ENCODE measurements at places on chromosomes 16 and 17.
A peak's percentile ranks its signal among the peaks of the same experiment; 100 is the strongest.

GRCh38 chr16:86748652-86749051, 170.3 kb downstream of the FOXL1 start:
- DNase-seq: no peak

DNA sequence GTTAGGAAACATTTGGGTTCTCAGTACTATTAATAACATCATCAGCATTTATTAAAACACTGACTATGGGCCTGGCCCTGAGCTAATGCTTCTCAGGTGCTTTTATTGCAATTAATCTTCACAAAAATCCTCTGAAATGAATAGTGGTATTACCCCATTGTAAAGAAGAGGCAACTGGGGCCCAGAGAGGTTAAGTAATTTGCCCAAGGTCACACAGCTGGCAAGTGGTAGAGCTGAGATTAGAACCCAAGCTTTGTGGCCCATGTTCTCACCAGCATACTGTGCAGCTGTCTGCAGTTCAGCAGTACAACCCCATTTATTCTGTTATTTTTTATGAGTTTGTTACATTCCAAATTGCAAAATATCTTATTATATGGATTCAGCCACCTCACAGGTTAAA, 82.3 kb downstream of the TBC1D16 start:
- DNase-seq: no peak

DNA sequence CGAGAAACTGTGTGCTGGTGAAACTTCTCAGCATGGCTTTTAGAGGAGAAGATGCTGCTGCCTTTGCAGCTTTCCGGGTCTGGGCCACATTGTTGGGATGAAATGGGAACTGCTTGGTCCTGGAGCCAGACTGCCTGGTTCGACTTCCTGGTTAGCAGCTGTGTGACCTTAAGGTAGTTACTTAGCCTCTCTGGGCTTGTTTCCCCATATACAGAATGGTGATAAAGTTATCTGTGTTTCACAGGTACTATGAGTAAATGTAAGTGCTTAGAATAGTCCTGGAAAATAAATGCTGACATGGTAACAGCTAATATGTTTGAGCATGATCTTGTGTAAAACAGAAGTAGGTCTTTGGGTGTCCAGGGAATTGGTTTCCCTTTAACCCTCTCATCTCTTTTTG, 26.3 kb downstream of the AKAP1 start:
- DNase-seq: no peak

DNA sequence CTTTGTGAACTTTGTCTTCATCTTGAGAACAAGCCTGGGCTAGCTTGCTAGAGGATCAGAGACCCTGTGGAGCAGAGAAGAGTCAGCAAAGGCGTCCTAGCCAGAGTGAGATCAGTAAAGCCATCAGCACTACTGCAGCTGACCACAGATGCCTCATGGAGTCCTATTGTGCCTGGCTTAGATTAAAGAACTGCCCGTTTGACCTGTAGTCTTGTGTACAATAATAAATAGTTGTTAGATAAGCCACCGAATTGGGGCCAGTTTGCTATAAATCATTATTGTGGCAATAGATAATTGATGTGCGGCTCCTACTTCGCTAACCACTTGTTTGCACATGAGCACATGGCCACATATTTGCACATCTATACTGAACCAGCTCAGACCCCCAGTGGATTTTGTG, 103.0 kb downstream of the CYLD start:
- no peak for DNase-seq

DNA sequence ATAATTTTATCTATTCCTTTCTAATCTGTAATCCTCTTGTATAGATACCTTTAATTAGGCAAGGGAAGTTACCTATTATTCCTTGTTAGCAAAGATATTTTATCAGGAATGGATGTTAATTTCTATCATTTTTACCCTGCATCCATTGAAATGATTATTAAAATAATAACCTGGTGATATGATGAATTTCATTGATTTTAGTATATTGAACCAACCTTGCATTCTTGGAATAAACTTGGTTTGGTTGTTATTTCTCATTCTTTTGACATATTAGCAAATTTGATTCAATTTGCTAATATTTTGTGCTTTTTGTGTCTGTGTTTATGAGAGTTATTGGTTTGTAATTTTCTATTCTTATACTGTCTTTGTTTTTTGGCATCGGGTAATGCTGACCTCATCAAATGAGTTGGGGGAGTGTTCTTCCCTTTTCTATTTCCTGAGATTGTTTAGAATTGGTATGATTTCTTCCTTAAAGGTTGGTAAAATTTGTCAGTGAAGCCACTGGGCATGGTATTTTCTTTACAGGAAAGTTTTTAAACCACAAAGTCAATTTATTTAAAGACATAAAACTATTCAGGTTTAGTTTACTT, 250.4 kb upstream of the PMFBP1 start:
- no peak for DNase-seq

GRCh38 chr16:20321671-20322070, 5.6 kb downstream of the GP2 start:
- DNase-seq: no peak

DNA sequence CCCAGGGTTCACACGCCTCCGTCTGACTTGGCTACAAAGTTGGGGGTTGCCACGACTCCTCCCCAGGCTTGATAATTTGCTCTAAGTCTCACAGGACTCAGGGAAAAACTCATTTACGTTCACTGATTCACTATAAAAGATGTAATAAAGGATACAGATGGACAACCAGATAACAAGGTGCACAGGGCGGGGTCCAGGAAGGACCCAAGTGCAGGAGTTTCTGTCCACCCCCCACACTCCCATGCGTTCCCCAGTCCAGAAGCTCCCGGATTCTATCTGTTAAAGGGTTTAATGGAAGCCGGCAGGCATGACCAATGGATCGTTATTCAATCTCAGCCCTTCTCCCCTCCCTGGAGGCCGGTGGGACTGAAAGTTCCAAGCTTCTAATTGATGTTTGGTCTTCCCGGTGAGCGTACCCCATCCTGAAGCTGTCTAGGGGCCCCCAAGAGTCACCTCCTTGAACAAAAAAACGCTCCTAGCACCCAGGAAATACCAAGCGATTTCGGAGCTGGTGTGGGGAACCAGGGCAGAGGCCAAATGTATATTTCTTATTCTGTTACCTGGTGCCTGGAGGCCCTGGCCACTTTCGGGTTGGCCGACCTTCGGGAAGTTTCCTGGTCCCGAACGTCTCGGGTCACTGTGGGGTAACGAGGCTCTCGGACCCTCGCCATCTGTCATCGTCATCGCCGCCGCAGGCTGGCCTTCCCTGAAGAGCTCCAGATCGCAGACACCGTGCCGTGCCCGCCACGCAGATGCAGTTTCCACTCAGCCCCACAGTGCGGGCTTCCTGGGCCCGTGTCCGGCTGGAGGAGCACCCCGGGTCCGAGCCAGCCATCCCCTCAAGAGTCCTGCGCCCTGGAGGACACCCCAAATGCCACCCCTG, 13.5 kb upstream of the METRNL start:
- no peak for DNase-seq

- DNase-seq: no peak
Observed at GRCh38 chr16:85690469-85691064, 1.8 kb upstream of the GINS2 start.

GRCh38 chr16:30998852-30999761, 11.3 kb downstream of the STX1B start:
- no peak for DNase-seq

DNA sequence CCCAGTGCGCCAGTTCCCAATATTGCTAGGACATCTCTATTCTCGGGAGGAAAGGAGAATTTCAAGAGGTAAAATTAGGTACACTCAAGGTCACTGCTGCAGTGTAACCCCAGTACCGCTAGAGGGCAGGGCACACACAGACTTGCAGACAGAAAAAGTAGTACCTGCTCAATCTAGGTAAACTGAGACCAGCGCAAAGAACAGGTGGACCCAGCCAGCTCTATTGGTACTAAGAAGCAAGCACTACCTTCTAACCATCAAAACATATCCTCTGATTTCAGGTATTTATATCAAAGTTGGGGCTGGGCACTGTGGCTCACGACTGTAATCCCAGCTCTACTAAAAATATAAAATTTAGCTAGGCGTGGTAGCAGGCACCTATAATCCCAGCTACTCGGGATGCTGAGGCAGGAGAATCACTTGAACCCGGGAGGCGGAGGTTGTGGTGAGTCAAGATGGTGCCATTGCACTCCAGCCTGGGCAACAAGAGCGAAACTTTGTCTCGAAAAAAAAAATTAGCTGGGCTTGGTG, 3.6 kb upstream of the WDR81 start:
- DNase-seq: peak; percentile 7

DNA sequence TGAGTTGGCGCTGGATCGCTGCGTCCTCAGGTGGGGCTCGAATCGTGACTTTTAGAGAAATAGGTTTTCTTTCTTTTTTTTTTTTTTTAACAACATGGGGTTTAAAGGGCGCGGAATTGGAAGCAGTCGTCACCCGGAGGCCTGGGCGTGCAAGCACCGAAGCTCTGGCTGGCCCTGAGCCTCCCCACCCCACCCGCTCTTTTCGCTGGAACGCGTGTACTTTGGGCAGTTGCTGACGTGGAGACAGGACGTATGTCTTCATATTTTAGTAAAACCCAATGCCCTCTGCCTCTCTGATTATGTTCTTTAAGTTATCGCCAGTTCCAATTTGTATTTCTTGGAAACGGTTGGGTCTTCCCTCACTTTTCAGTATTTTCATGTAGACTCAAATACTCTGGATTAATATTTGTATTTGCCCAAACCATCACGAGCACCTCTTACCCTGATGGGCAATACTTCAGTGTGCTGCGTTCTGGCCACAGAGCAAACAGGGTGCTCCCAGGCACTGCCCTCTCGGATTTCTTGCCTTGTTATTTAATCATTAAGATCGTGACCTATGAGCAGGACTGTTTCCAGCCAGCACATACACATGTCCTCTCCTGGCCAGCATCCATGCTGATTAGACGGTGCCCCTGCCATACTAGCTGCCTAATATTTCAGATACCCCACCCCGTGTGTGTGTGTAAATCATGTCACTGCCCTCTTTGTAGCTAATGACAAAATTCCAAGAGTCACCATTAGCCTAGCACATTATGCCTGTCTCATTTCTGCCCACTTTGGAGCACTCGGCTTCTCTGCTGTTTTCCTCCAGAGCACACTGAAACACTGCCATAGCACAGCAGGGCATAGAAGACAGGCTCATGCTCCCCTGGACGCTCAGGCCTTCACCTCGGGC, 805 bp upstream of the C16orf95 start:
- peak; percentile 63 for DNase-seq

DNA sequence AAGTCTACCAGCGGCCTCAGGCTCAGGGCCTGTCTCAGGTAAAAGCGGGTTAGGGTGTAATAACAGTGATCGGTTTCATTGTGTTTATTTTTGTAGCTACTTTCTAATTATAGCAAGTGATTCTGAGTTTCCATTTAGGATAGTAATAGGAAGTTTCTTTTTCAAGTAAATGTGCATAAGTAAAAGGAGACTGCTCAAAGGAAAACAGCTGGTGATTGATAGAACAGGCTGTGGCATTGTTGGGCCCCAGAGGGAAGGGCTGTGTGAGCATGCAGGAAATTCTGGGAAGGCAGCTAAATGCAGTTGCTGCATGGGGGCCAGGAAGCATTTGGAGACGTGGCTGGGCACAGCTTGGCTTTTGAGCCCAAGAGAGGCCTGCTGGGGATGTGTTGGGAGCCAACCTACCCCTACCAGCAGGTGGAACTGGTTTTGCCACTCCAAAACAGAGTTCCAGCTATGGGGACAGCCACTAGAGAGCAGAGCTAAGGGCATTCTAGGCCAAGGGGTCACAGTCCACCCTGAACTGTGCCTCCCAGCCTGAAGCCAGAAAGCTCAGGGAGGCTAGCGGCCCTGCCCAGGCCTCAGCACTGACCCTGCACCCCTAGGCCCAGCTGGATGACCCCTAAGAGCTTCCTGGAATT, 12.6 kb downstream of the SNX20 start:
- peak; percentile 12 for DNase-seq

DNA sequence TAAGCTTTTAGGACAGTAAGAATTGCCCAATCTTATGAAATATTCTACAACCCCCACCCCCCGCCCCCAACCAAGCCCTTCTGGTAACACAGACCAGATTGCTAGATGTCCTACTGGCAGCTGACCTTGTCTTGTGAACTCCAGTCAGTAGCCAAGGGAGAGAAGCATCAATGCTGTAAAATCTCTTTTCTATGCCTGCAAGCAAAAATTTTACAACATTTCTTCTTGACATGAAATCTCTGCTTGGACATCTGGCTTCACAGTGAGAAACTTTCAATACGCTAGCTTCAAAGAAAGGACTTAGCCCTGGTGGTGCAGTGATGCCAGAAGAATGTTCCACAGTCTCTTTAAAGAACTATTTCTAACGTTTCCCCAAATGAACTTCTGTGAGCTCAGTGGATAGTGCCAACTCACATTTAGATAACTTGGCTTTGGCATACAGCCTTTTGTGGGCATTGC, 169.3 kb upstream of the AXIN2 start:
- DNase-seq: no peak

DNA sequence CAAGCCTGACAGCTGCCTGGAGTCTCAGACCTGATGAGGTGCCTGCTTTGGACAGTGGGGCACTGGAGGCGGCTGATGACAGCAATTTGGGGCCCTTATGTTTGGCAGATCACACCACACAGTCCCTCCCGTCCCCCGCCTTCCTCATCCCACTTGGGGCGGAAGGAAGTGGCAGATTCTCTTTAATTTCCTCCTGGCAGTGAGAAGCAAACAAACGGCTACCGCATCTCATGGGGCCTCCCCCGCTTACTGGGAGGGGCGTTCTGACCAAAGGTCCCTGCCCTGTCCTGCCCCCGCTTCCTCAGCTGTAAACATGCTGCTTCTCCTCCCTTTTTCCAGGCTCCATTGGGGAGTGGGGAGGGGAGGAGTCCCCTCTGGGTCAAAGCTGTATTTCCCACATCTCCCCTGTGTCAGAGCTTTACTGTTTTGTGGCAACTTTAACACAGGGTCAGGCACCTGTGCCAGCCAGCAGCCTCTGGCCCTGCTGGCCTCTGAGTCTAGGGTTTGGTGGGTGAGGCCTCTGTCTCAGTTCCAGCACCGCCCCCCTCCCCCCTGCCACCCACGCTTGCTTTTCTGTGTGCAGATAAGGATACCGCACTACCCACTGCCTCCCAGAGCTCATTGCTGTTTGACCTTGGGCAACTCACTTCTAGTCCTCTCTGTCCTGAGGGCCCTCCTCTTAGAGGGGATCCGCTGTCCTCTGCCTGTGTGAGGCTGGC, 5.4 kb upstream of the NFATC3 start:
- DNase-seq: no peak

GRCh38 chr16:24075931-24076716, 180.0 kb upstream of the CACNG3 start:
- DNase-seq: no peak
